Lung microvascular endothelial cell (primary cell): ENCODE measurements at places on chromosomes 16 and 17. TPM values are rescaled to one million over a fixed set of nuclear protein-coding genes. Genes with fewer than 3 reads are reported as not detected.
A peak's percentile ranks its signal among the peaks of the same experiment; 100 is the strongest.

Gene VPS9D1
- 4.1 and 4.4 TPM in 2 replicates for total RNA-seq

Gene CA5A
- not detected in 2 replicates for total RNA-seq

Gene GAS2L2
- under 0.01 TPM in 1 of 2 replicates, not detected in the other for total RNA-seq

Gene UTS2R
- not detected in 2 replicates for total RNA-seq

Gene TBC1D3B
- 0.44 and 0.99 TPM in 2 replicates for total RNA-seq

GRCh38 chr16:364595-365491 lies 5.5 kb downstream of the MRPL28 start:
- no peak for DNase-seq

DNA sequence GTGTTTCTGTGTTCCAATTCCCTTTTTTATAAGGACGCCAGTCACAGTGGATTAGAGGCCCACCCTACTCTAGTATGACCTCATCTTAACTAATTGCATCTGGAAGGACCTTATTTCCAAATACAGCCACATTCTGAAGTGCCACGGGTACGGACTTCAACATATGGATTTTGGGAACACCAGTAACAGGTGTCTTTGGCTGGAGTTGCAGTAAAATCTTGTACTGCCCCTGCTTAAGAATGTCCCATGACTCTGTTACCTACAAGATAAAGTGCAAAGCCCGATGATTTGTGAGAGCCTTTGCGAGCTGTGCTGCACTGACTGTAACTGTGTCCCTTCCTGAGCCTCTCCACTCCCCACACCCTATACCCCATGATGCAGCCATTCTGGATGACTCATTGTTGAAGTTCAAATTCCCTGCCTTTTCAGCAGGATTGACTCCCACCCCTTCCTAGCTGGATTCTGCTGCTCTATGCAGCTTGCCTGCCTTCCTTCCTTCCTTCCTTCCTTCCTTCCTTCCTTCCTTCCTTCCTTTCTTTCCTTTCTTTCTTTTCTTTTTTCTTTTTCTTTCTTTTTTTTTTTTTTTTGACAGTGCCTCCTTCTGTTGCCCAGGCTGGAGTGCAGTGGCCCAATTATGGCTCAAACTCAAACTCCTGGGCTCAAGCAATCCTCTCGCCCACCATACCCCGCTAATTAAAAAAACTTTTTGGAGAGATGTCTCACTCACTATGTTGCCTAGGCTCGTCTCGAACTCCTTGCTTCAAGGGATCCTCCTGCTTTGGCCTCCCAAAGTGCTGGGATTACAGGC lies 2.1 kb downstream of the HCRT start:
- DNase-seq: peak; percentile 55

- no peak for DNase-seq
These were observed 22.9 kb downstream of the DUSP14 start for GRCh38 chr17:37512442-37513068.

DNA sequence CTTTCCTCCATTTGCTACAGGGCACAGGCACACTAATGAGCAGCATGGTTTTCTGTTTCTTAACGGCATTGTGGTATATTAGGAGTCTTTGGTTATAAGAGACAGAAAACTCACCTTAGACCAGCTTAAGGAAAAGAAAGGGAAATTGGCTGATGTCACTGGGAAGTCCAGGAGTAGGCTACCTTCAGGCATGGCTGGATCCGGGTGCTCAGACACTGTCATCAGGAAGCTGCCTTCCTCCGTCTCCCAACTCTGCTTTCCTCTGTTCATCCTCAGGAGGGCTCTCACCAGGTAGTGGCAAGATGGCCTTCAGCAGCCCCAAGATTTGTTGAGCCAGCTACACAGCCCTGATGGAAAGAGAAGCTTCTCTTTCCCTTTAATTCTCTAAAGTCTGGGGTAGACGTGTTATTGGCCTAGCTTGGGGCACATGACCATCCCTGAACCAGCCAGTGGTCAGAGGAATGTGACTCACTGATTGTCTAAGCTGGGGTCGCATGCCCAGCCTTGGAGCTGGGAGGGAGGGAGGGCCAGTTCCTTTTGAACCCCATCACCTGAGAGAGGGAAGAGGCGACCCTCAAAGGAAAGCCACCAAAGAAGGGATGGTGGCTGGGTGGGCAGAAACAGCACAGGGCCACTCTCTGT lies 117.4 kb downstream of the CLEC16A start:
- DNase-seq: no peak

DNA sequence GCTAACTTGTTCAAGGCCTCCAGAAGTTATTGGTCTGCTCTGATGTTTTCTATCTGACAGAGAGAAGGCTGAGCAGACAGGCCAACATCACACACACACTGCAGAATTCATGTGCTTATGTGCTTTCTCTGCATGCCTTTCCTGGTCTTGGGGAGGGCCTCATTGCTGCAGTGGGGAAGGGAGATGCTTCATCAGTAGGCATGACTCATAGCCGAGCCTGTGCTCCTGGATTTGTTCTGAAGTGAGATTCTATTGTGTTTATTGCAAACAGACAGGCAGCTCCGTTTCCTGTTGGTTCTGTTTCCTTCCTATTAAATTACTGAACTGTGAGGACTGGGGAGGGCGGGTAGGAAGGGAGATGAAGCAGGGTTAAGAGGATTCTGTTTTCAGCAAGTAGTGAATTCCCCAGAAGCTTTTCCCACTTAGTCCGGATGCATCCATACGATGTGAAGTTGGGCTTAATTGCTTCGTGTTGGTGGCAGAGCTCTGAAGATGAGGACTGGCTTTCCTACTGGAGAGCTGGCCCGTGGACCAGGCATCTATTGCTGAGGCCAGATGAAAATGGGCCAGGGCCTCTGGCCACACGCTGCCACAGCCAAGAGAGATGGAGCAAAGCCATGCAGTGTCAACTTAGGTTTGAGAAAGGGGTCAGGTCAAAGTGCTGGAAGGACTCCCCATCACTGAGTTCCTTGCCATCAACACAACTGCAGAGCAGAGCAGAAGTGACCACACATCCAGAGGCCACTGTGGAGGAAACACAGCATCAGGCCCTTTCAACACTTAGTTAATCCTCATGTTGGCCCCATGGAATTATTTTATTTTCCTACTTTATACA lies 179.3 kb downstream of the UTP18 start:
- peak; percentile 52 for DNase-seq

GRCh38 chr16:72850021-72850420 lies 197.9 kb downstream of the ZFHX3 start:
- DNase-seq: no peak

DNA sequence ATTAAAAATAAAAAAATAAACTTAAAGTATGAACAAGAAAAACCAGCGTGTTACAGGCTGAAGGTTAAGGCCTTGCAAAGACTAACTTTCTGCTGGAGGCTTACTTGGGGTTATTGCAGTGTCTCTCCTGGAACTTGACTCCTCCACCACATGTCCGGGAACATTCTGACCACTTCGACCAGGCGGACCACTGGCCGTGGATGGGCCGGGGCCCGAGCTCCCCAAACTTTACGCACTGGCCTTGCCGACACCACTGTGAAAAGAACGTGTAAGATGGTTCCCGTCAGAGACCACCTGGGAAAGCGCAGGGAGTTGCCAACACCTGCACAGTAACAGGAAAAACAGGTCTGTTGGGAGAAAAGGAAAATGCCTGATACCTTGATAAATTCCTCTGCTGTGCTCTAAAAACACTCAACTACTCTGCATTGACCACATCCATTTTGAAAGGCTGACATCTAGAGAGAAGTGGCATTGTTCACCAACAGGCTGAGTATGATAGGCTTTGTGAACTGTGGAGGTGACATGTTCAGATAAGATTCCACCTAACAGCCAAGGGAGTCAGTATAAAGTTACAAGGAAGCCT lies 99.1 kb downstream of the ADAMTS18 start:
- no peak for DNase-seq

DNA sequence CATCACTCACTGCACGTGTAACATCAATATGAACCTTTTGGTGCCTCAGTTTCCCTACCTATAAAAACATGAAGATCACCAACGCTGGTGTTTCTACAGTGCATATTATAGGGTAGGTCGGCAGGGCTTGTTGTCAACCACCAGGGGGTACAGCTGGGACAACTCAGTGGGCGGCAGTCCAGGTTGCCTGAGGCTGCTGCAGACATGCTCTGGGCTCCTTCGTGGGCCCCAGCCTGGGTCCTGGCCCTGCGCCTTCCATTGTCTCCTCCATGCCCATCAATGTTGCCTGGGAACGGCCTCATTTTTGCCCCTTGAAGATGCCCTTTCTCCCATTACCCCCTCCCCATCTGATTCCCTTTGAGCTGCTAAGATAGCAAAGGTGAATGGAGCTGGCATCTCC lies 89.8 kb downstream of the GSG1L start:
- DNase-seq: no peak

DNA sequence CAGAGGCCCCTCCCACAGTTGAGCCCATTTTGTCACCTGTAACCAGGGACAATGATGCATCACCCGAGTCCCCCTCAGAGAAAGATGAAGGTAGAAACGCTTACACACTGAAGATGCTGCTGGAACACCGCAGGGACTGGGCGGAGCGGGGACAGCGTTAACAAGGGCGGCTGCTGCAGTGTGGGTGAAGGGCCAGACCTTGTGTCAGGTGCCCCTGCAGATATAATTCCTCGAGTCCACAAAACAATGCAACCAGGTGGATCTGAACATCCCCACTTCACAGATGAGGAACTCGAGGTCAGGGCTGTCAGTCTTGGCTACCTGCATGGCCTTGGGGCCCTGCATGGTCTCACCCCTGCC lies 6.3 kb upstream of the MAPK7 start:
- no peak for DNase-seq

GRCh38 chr17:6938637-6939036 lies 57.2 kb upstream of the ALOX12 start:
- no peak for DNase-seq
